ENCODE measurements at places on chromosomes 1 and 21.

DNA sequence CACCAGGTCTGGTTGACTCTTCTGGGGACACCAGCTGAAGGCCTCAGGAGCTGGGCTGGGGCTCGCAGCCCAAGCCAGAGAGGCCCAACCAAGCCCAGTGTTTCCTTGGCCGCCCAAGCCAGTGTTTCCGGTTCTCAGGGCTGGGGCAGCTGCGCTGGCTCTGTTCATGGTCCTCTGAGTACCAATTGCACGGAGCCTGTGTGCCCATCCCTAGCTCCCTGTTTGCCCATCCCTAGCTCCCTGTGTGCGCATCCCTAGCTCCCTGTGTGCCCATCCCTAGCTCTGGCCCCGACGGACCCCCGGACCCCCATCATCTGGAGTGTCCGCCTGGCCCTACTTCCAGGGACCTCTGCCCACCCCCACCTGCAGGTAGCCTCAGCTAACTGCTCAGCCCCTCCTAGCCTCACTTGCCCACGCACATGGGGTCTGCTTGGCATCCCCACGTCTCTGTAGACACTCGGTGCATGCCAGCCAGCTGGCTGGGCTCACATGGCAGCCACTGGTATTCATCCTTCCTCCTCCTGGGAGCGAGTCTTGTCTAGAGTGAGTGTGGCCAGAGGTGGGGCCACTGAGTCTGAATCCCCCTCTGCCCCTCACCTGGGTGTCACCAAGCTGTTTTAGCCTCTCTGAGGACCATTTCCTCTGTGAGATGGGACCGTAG is 64.0 kb downstream of the WNT9A start:
- DNase-seq = no peak

GRCh38 chr1:193549081-193549480 is 362.7 kb upstream of the B3GALT2 start:
- no peak for DNase-seq

GRCh38 chr1:196401891-196402290 is 206.3 kb downstream of the KCNT2 start:
- DNase-seq = no peak

GRCh38 chr1:1622010-1622787 is 6.9 kb downstream of the MIB2 start:
- DNase-seq = no peak

DNA sequence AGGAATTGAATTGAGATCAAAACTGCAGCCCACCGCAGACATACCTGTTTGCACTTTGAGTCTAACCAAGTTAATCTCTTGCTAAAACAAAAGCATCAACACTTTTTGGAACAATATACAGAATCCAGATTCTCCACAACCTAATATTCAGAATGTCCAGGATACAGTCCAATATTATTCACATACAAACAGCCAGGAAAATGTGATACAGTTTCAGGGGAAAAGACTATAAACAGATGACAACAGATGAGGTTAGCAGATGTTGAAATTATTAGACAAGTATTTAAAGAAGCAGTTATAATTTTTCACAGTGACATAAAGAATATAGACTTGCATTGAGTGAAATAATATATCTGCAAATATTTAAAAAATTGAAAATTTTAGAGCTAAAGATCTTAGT is 678.1 kb upstream of the CXADR start:
- DNase-seq = no peak

- DNase-seq = no peak
Measured at GRCh38 chr21:27346041-27346448, 379.2 kb upstream of the ADAMTS5 start.

GRCh38 chr1:244100704-244101453 is 49.8 kb downstream of the ZBTB18 start:
- no peak for DNase-seq

DNA sequence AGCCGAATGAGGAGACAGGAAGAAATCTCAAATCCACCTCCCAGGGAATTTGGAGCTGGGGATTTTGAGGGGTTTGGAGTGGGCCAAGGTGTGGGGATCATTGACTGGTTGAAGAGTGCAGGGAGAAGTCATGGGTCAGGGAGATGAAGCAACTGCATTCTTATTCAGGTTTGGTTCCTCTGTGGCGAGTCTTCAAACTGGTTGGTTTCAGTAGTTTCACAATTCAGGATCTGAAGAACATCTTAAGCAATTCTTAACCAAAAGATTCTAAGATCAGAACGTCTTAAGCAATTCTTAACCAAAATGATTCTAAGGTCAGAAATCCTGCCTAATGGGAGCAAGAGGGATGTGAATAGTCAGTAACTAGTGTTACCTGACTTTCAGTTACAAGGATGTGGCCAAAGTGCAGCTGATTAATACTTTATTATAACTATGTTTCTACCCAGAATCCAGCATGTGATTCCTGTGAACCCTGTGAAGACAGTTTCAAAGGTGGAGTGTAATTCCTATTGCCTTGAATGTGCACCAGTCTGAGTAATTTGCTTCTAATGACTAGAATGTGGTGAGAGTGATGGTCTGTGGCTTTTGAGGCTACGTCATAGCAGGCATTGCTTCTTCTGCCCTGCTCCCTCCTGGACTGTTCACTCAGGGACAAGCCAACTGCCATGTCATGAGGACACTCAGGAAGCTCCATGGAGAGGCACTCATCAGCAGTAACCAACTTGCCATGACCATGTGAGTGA is 61.2 kb downstream of the OLFML3 start:
- DNase-seq = no peak

DNA sequence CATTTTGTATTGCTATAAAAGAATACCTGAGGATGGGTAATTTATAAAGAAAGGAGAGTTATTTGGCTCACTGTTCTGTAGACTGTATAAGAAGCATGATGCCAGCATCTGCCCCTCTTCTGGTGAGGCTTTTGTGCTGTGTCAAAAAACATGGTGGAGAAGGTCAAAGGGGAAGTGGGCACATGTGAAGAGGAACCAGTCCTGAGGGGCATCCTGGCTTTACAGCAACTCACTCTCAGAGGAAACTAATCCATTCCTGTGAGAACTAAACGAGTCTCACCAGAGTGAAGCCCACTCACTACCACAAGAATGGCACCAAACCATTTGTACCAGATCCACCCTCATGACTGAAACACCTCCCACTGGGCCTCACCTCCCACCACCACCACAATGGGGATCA is 18.8 kb upstream of the SELP start:
- DNase-seq = no peak

DNA sequence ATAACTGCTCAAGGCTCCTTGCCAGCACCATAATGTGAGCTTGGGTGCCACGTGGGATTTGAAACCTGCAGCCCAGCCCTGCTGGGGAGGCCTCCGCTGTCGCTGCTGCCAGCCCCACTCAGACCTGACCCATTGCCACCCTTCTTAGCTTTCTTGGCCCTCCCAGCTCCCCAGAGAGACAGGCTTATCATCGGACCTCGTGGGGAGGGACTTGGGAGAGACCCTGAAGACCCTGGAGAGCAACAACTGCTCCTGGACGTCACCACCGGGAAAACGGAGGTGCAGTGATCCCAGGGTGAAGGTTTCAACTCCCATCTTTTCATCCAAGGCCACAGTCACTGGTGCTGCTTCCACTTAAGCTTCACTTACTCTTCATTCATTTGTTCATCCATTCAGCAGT is 596.1 kb downstream of the PTPRU start:
- DNase-seq = no peak

- no peak for DNase-seq
Measured at GRCh38 chr1:89839516-89839915, 18.7 kb downstream of the LRRC8D start.

GRCh38 chr21:35045542-35046262 is 3.4 kb downstream of the RUNX1 start:
- DNase-seq = no peak

DNA sequence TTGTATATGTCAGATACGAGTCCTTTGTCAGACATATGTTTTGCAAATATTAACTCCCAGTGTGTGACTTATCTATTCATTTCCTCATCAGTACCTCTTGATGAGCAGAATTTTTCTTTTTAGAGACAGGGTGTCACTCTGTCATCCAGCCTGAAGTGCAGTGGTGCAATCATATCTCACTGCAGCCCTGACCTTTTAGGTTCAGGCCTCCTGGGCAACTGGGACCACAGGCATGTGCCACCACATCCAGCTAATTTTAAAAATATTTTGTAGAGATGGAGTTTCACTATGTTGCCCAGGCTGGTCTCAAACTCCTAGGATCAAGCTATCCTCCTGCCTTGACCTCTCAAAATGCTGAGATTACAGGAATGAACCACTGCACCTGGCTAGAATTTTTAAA is 93.0 kb downstream of the HLCS start:
- no peak for DNase-seq

DNA sequence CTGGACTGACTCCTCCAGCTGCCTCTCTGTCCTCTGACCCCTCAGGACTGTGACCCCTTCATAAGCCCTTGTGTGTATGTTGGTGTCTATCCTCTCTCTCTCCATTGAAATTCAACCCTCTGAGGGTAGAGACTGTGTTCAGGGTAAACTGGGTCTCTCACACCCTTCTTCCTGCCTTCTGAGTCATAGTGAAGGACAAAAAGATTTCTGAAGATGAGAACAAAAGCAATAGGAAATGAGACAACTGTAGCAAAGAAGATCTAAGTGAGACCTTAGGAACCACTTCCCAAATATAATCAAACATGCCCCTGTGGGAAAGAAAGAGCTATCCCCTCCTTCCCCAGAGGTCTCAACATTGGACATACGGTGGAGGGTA is 16.9 kb downstream of the NUAK2 start:
- no peak for DNase-seq

- DNase-seq = no peak
Measured at GRCh38 chr1:62037274-62037673, 157.4 kb upstream of the L1TD1 start.

DNA sequence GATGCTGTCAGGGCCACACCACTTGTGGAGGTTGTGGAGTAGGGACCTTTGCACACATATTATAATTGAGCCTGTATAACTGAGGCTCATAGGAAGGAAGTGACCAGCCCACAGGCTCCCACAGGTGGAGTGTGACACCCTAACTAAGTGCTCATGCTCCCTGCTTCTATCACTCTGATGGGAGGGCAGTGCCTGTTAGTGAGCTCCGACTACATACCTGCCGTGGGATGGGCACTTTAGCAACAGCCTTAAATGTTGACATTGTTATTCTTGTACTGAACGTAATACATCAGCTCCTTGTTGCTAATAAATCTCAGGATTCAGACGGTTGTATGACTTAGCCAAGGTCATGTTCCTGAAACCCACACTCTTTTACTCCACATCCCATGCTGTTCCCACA is 58.0 kb downstream of the BEND5 start:
- DNase-seq = no peak

GRCh38 chr1:31798086-31798432 is 17.8 kb downstream of the SPOCD1 start:
- DNase-seq = no peak

GRCh38 chr1:153956997-153957715 is 1.3 kb downstream of the CRTC2 start:
- DNase-seq = no peak

DNA sequence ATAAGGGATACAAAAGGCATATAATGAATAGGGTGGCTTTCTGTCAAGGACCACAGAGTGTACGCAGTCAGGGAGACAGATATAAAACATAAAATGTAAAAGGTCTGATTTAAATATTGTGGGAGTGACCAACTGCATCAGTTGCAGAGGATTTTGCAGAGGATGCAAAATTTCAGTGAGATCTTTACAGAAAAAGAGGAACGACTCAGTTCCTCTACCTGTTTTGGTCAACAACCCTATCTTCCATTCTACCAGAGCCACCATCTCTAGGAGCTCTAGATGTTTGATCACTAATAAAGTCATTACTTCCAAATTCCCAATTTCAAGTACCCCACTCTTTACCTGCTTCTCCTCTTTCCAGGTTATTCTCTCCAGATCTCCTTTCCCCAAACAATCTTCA is 16.5 kb downstream of the SOD1 start:
- no peak for DNase-seq

DNA sequence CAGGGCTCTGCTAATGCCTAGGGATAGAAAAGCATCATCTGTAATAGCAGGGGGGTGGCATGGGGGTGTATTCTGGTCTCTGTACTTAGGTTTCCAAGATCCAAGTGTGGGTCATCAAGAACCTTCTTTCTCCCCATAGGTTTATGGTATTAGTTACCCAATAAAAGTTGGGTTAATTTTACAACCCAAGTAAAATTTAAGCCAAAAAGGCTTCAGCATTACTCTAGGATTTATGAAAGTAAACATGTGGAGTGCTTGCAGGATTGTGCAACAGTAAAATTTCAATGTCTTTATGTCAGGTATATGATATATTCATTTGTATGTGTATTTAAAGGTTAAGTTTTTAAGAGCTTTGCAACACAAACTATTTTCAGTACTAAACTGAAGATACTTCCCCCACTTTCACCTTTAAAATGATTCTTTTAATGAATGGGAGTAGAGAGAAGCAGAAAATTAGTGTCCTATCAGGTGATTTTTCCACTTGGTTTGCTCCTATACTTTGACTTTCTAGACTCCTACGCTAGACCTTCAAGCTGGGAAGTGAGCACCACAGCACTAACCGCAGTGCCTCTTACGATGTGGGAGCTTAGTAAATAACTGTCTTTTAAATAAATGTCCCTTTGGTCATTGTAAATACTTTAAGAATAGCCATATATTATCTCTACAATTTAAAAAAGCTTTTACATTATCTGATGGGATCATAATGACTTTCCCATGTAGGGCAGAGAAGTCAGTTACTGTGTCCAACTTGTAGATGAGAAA is 67.8 kb upstream of the UBE2U start:
- no peak for DNase-seq

GRCh38 chr1:156283521-156283920 is 604 bp upstream of the TMEM79 start:
- no peak for DNase-seq

DNA sequence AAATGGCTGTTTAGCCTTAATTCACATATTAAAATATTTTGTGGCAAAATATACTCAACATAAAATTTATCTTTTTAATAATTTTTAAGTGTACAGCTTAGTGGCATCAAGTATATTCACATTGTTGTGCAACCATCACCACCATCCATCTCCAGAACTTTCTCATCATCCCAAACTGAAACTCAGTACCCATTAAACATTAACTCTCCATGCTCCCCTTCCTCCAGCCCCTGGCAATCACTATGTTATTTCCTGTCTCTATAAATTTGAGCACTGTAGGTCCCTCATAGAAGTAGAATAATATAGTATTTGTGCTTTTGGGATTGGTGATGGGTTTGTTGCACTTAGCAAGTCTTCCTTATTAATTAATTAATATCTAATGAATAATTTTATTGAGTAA is 29.4 kb downstream of the CCN1 start:
- no peak for DNase-seq

Measured in Calu3 (cell line).